ENCODE measurements at places on chromosomes 7 and 10.

- no peak for DNase-seq
Measured at GRCh38 chr10:132387764-132388210, 9.2 kb upstream of the PWWP2B start.

DNA sequence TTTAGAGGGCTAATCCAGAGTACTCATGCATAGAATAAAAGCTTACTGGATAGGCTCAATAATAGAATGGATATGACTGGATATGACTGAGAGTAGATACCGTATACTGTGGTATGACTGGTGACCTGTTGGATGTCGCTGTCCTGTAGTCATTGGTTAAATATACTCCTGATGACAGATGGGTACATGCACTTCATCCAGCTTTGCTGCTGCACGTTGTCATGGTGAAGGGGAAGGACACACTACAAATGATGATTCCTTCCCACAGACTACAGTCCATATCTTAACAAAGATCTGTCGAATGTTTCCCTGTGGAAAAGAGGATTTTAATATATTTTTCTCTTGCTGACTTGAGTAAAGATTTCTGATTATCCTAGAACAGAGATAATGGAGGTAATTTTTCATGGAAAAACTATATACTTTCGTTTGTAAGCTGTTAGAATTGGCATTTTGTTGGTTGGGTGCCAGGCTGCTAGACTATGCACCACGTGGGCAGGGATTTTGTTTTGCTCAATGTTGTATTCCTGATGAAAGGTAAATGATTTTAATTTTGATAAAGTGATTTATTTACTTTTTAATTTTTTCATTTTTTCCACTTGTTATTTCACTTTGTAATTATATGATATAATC, 97.3 kb downstream of the PPP1R9A start:
- DNase-seq = no peak

DNA sequence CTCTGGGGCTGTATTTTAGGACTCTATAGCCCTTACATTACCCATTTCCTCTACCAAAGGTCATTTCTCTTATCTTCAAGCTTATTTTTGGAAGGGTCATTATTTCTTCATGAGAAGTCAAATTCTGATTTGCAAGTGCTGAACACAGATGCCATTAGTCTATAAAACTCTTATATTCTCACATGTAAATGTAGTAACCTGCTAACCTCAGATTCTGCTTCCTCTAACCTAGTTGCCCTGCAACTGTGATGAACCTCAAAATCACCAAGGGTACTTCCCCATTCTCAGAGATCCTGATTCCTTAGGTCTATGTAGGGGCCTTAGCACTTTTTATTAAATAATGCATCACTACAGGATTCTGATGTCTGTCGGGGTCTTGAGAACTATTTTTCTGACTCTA, 6.3 kb downstream of the FAS start:
- DNase-seq = no peak

- DNase-seq = no peak
Measured at GRCh38 chr7:71645836-71646235, 513.9 kb downstream of the GALNT17 start.

DNA sequence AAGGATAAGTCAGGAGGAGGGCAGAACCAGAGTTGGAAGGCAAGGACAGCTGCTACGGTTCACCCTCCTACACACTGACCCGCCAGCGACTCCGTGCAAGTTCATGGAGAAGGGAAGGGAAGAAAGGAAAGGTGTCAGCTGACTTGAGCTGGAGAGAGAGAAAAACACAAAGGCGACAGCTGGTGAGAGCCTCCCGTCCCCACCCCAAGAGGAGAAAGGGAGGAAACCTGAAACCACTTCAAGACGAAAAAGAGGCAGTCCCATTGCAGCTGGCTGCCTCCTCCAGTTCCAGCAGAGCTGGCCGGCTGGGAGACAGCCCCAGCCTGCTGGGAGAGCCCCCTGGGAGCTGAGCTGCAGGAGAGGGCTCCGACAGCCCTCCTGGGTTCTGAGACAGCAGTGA, 75.2 kb downstream of the PARD3 start:
- no peak for DNase-seq

DNA sequence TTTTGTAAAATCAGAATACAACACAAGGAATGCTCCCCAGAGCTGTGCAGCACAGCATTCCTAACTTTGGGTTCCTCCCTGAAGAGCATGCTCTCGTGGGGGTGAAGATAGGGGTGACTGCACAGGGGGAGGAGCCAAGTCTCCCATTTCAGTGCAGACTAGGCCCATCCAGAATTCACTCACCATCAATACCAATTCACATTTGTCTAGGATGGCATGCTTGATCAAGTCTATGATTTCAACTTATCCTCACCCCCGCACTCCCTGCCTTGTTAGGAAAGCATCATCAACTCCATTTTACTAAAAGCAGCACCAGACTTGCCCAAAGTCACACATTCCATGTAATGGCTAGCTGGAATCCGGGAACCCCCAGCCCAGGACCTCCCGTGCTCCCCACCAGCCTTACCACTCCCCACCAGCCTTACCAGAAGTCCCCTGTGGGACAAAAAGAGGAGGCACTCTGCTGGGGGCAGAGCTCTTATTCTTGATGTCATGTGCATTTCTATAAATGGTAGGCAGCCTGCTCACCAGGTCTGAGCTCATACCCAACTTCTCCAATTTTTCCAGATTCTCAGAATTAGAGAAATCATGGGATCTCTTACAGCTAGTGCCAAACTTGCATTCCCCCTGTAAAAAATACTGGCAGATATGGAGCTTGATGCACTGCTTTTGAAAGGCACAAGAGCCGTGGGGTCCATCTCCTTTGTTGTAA, 6.2 kb downstream of the PARP12 start:
- no peak for DNase-seq

- no peak for DNase-seq
Measured at GRCh38 chr10:129344731-129345355, 122.2 kb upstream of the MGMT start.

DNA sequence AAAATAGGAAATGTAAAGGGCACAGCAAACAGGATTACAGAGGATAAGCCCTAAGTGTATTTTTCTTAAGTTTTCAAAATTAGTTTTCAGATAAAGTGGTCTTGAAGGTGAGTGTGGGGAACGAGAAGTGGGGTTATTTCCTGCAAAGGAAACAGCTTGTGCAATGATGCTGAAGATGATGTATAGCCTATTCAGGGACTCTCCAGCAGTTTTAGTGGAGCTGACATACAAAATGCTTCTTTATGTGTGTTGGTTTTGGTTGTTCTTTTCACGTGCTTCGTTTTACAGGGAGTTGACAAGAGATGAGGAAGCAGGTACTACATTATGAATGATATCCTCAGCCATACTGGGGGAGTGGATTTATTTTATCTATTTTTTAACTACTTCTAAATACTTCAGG, 20.5 kb downstream of the CASD1 start:
- no peak for DNase-seq

DNA sequence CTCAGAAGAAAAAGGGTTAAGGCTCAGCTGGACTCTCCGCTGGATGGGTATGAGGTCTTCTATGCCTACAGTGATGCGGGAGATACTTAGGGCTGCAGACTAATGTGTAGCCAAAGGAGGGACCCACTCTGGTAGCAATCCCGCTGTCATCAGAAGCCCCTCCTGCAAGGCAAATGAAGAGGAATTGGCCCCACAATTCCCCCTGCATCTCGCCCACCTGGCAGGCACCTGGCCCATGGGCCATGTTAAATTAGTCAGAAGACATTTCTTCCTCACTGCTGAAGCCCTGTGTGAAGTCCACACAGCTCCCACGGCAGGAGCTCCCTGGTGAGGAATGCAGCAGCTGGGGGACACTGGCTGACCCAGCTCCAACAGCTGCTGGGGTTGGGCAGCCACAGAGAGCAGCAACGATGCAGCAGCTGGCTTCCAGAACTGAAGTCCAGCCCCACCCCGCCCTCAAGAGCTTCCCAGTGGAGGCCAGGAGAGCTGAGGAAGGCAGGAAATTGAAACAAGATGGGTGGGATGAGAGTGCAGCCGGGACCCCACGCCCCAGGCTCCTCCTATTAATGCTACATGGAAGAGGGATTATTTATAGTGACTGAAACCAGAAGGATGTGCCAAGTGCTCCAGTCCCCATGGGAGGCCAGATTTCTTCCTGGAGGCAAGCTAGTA, 5.5 kb downstream of the VSTM4 start:
- no peak for DNase-seq

Measured in SW 1271 (cell line).